ENCODE measurements at places on chromosomes 7 and 10. TPM values are rescaled to one million over a fixed set of nuclear protein-coding genes. Genes with fewer than 3 reads are reported as not detected.

DNA sequence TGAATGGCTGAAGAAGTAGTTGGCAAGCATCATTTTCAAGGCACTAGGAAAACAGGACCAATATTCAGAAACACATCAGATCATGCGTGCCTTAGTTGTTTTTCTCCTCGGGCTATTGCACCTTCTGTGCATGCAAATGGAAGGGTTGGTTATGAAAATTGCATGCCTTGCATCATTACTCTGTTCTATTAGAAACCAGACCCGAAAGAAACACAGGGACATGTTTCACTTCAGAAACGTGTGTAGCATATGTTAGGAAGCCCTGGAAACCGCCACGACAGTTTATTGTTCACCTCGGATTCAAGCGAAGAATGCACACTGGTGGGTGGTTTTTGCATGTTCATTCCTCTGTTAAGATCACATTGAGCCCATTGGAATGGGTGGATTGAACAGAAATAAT lies 214.7 kb downstream of the FRMD4A start:
- H3K36me3 ChIP-seq, result no peaks in the 10 kb centered on the region
- H3K4me1 ChIP-seq, result no peaks in the 10 kb centered on the region
- no peak overlapping the region for H3K4me3 ChIP-seq
- H3K27ac ChIP-seq, result no peak overlapping the region
- DNase-seq, result no peak

The FAM20C gene
- 62.4 TPM for total RNA-seq

DNA sequence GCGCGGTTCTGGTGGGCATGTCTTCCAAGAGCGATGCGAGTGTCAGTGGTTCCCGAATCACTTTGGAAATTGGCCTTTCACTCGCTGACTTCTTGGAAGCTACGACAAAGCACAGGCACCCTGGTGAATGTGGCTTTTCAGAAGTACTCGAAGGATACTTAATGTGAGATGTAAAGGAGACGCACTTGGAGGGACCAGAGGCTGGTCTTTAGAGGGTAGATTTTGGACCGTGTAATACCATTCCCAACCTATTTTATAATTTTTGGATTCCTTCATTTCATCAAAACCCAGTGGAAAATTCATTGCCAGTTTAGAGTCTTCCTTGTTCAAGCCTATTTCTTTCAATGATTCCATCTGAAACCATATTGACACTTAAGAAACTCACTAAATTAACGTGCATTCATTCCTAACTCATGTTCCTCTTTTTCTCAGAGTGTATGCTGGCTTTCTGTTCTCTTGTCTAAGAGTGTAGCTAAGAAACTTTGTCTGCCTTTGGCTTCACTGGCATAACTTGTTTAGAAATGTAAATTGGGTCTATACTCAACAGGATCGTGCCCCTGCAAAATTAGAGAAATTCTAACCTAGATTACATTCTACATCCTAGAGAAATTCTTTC lies 645 bp upstream of the COPG2 start:
- peak overlapping the region; percentile 89 for H3K27ac ChIP-seq
- peaks cover 7% of the 10 kb centered on the region for H3K36me3 ChIP-seq
- no peak for DNase-seq
- no peaks in the 10 kb centered on the region for H3K4me1 ChIP-seq
- H3K4me3 ChIP-seq, result peak overlapping the region; percentile 82

DNA sequence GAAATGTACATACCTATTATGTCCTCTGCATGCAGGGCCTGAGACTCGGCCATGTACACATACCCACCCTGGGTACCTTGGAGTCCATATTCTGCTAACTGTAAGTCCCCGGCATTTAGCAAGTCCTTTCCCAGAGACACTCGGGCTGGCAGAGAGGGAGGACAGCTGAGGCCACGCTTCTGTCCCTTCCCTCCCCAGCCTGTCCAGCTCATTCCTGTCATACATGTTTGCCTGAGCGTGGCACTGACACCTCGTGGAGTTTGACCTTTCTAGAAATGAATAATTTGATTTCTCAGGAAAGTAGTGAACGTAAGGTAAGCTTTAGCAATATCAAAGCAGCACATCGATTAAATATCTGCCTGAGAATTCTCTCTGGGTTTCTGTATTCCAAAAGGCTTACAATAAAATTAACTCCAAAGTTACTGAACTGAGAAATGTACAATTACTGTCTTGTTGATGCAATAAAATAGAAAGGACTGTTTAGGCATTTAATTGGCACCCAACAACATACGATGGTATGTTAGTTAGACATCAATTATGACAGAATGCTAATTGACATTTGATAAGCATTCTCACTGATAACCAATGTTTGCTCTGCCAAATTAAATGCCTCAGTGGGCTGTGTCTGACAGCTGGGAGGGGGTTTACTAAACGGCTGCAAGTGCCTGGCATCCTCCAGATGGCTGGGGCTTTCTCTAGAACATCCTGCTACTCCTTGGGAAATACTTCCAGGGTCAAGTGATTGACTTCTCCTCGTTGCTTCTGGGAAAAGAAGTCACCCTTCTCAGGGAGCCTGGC lies 221.2 kb downstream of the CCSER2 start:
- no peak for DNase-seq
- H3K4me3 ChIP-seq, result no peak overlapping the region
- no peak overlapping the region for H3K27ac ChIP-seq
- H3K4me1 ChIP-seq, result no peaks in the 10 kb centered on the region
- peaks cover 19% of the 10 kb centered on the region for H3K27me3 ChIP-seq

The KIAA1217 gene
- total RNA-seq, result 11.6 TPM

DNA sequence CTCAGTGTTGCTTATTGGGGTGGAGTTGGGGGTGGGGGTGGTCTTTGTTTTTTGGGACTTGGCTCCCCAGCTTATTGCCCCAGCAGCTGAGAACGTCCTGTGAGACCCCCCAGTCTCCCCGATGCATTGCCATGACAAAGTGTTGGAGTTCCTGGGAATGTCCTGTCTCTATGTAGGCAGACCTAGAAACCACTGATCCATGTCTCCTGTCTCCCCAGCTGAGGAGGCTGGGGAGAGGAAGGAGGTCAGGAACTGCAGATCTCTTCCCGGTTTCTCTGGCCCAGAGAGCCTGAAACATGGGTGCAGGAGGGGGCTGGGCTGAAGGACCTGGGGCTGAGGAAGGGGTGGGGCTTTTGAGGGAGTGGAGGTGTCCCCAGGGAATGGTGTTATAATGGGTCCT lies 80.2 kb upstream of the GTF2IRD1 start:
- DNase-seq, result no peak
- H3K27ac ChIP-seq, result no peak overlapping the region
- H3K4me3 ChIP-seq, result no peak overlapping the region
- peaks cover 13% of the 10 kb centered on the region for H3K4me1 ChIP-seq
- no peaks in the 10 kb centered on the region for H3K36me3 ChIP-seq

DNA sequence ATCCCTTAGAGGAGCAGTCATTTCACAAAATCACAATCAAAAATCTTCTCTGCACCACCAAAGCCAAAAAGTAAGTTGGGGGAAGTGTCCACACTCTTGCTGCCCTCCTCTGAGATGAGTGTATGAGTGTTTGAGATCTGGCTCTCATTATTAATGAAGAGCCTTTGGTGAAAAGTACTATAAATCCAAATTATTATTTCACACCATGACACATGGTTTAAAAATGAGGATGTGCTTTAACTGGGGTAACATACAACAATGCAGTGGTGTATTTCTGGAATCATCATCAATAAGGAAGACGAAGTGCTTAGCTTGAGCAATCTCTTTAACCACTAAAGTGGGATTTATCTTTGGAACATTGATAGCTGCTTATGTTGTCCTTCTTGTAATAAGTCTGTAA lies 114.2 kb upstream of the ADAM12 start:
- no peaks in the 10 kb centered on the region for H3K4me1 ChIP-seq
- H3K4me3 ChIP-seq, result no peak overlapping the region
- DNase-seq, result no peak
- no peaks in the 10 kb centered on the region for H3K36me3 ChIP-seq
- no peak overlapping the region for H3K27ac ChIP-seq
- H3K27me3 ChIP-seq, result no peaks in the 10 kb centered on the region

The RNLS gene
- 11.4 TPM for total RNA-seq

DNA sequence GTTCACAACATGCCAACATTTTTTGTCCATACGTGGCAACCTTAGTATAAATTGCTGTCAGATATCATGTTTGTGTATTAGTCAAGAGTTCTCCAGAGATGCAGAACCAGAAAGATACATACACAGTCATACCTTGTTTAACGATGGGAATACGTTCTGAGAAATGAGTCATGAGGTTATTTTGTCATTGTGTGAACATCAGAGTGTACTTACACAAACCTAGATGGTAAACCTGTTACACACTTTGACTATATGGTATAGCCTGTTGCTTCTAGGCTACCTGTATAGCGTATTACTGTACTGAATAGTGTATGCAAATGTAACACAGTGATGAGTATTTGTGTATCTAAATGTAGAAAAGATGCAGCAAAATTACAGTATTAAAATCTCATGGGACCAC lies 22.3 kb downstream of the ZNF518A start:
- no peak for DNase-seq
- H3K4me3 ChIP-seq, result no peak overlapping the region
- H3K4me1 ChIP-seq, result no peaks in the 10 kb centered on the region
- no peak overlapping the region for H3K27ac ChIP-seq
- peaks cover 19% of the 10 kb centered on the region for H3K36me3 ChIP-seq

- no peak overlapping the region for H3K27ac ChIP-seq
- no peaks in the 10 kb centered on the region for H3K36me3 ChIP-seq
- H3K27me3 ChIP-seq, result no peaks in the 10 kb centered on the region
- no peak overlapping the region for H3K4me3 ChIP-seq
Observed at GRCh38 chr7:2099048-2099957, 133.4 kb downstream of the MAD1L1 start.

- H3K4me1 ChIP-seq, result no peaks in the 10 kb centered on the region
- H3K27me3 ChIP-seq, result peaks cover 3% of the 10 kb centered on the region
- DNase-seq, result no peak
- no peak overlapping the region for H3K27ac ChIP-seq
Observed at GRCh38 chr10:62979921-62980320, 153.2 kb upstream of the NRBF2 start.

- no peaks in the 10 kb centered on the region for H3K27me3 ChIP-seq
- no peak overlapping the region for H3K4me3 ChIP-seq
- H3K27ac ChIP-seq, result no peak overlapping the region
- DNase-seq, result no peak
- H3K4me1 ChIP-seq, result peaks cover 22% of the 10 kb centered on the region
- no peaks in the 10 kb centered on the region for H3K36me3 ChIP-seq
Observed at GRCh38 chr7:129828989-129829736, 123.6 kb downstream of the UBE2H start.

- H3K36me3 ChIP-seq, result no peaks in the 10 kb centered on the region
- H3K27me3 ChIP-seq, result no peaks in the 10 kb centered on the region
- DNase-seq, result no peak
Observed at GRCh38 chr10:42955493-42955889, 121.4 kb upstream of the RET start.

DNA sequence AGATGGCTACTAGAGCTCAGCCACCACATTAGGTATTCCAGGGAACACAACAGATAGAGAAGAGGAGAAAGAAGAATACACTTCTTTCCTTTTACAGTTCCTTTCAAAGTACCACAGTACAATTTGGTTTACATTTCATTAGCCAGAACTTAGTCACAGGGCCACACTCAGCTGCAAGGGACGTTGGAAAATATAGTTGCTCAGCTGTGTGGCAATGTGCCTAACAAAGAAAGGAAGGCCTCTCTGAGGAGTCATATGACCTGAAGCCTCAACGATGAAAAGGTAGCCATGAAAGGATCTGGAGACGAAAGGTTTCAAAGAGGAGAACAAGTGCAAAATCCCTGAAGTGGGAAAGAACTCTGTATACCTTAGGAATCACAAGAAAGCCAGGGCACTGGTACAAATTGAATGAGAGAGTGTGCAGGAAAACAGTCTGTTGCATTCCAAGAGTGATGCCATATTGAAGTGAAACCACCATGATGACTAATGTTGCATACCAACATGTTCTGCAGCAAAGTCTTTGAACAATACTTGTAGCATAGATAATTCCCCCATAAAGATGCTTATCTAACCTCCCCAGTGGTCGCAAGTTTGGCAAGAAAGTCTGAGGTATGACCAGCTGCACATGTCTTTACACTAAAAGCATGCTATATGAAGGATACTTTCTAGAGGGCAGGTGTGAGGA lies 278.9 kb downstream of the HPSE2 start:
- H3K4me1 ChIP-seq, result no peaks in the 10 kb centered on the region
- H3K36me3 ChIP-seq, result no peaks in the 10 kb centered on the region
- H3K4me3 ChIP-seq, result no peak overlapping the region
- no peak for DNase-seq

The ZNF736 gene
- total RNA-seq, result 29.0 TPM

DNA sequence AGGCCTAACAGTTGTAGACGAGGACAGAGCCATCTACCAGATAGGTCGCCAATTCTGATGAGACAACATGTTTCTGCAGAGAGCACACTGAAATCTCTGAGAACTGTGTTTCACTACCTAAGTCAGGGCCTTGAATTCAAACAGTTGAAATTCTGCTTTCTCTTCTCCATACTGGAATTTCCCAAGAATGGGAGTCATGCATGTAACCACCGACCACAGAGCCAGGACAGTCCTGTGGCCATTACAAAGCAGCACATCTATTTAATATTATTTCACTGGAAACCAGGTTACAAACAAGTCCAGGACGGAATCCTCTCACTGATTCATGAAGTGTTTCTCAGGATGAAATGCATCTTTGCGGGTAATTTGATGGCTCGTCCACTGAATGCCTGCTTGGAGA lies 62.0 kb upstream of the ST8SIA6 start:
- no peak for DNase-seq
- H3K27me3 ChIP-seq, result no peaks in the 10 kb centered on the region
- H3K36me3 ChIP-seq, result no peaks in the 10 kb centered on the region
- H3K27ac ChIP-seq, result no peak overlapping the region

The CRHR2 gene
- total RNA-seq, result not detected

DNA sequence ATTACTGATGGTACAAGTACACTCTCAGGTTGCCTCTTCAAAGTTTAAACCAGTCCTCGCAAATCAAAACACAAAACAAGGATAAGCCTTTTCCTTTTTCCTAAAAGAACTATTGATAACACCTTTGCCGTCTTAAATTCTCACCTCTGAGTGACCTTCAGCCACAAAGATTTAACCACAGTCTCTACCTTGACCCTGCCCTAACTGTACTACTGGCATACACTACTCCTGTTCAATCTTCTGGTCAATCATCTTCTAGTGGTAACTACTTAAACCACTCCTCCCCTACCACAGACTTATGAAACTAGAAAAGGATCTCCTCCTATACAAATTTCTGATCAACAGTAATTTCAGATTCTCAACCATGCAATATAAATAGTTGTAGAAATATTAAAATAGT lies 15.1 kb downstream of the UPF2 start:
- H3K27me3 ChIP-seq, result no peaks in the 10 kb centered on the region
- peaks cover 13% of the 10 kb centered on the region for H3K36me3 ChIP-seq
- no peak overlapping the region for H3K27ac ChIP-seq
- no peak for DNase-seq
- no peak overlapping the region for H3K4me3 ChIP-seq

DNA sequence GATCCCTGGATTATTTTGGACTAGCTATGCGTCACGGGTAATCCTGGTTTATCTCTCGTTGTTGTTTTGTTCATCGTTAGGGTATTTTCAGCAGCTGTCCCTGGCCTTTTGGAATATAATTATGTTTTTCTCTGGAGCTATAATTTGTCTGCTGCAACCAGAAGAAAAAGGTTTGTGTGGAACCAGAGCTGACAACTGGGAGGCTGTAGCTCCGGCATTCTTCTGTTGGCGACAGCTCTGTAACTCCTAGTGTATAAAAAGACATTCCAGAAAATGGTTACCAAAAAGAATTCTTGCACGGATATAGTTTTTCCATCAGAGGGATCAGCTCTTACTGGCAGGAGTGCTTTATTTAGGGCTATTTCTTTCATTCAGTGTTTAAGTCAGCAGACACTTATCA lies 130.9 kb upstream of the PRR15 start:
- H3K4me3 ChIP-seq, result no peak overlapping the region
- DNase-seq, result no peak
- no peak overlapping the region for H3K27ac ChIP-seq
- peaks cover 5% of the 10 kb centered on the region for H3K27me3 ChIP-seq
- no peaks in the 10 kb centered on the region for H3K4me1 ChIP-seq

The TET1 gene
- total RNA-seq, result 2.3 TPM

Measured in Panc1 (cell line).